Dermis lymphatic vessel endothelial cell (primary cell): ENCODE measurements at places on chromosomes 6 and 20. TPM values are rescaled to one million over a fixed set of nuclear protein-coding genes. Genes with fewer than 3 reads are reported as not detected.

FOXC1 gene
- 4.0 and 4.4 TPM in 2 replicates for total RNA-seq

PCK1 gene
- not detected in 2 replicates for total RNA-seq

DAAM2 gene
- 0.17 and 0.87 TPM in 2 replicates for total RNA-seq

ADGRF5 gene
- total RNA-seq = 79.2 and 126 TPM in 2 replicates

RIMS4 gene
- not detected in 2 replicates for total RNA-seq

ESR1 gene
- total RNA-seq = not detected in 2 replicates
